ENCODE measurements at places on chromosomes 4 and X.
A peak's percentile ranks its signal among the peaks of the same experiment; 100 is the strongest.

DNA sequence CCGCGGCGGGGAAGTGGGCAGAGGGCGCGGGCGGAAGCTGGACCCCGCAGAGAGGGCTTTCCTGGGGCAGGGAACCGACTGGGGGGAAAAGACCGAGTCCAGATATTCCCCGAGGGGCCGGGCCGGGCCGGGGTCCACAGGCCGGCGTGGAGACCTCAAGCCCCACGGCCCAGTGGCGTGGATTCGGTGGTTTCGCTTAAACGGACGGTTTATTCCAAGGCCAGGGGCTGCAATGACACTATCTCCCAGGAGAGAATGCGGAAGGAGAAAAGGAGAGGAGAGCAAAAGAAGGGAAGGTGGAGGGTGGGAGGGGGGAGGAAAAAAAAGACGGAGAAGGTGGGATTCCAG is 10.8 kb downstream of the ARX start:
- no peak for DNase-seq

GRCh38 chr4:40750461-40751258 is 905 bp downstream of the NSUN7 start:
- DNase-seq, result peak; percentile 54

DNA sequence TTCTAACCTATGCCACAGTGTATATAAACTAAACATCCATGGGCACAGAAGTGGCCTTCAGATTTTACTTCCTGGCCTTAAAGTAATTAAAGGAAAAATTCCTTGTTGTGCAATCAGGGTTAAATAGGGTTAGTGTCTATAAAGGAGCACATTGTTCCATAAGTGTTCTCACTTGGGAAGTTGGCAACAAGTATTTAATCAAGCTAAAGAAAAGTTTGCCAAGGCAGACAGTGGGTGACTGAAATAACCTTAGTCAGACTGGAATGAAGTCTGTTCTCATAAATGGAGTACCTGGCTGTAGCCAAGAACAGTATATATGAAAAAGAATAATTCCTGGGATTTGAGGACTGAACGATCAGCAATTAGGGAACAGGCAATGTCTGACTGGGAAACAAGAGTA is 213.6 kb downstream of the HTR2C start:
- DNase-seq, result no peak

DNA sequence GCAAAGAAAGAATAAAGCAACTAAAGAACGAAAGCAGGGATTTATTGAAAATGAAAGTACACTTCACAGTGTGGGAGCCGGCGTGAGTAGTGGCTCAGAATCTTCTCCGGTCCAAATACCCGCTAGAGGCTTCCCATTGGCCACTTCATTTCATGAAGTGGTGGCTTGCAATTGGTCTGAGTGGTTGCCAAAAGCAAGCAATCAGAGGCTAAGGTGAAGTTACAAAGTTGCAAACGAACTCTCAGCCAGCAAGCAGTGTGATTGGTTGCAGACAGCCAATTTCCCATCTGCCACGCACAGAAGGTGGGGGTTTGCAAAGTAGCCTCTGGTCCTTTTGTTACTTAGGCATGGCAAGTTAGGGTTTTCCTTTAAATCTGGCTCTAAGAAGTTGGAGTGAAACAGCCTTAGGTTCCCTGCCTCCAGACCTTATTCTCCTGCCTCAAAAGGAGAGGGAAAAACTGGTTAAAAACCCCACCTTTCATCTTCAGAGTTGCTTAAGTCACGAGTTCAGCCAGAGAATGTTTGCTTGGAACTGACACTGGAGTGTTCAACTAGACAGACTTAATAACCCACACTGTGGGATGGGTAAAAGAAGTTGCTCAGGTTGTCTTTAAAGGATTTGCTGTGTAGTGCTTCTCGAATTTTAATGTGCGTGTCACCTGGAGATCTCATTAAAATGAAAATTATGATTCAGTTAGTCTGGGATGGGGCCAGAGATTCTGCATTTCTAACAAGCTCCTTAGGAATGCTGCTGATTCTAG is 6.9 kb upstream of the CLOCK start:
- peak; percentile 54 for DNase-seq

DNA sequence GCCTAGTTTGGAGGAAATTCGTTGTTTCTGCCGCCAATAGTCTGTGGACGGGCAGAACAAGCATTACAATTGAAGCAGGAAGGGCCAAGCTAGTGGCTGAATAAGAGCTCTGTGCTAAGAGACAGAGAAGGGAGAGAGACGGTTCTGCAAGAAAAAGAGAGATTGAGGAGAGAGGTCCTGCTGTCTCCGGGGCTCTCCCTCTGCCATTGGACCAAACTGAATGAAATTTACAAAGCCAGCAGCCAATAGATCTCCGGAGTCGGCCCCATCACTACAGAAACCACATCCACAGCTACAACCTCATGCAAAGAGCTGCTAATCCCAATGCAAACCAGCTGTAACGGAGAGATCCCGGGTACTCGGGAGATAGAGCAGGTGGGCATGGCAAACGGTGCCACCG is at the start of gene NLGN4X:
Gene NLGN4X (minus strand): TSS at position 148 of the 400 bp plus-strand sequence. CDS start 77,401 bp downstream, outside the sequence.
- peak; percentile 20 for DNase-seq

DNA sequence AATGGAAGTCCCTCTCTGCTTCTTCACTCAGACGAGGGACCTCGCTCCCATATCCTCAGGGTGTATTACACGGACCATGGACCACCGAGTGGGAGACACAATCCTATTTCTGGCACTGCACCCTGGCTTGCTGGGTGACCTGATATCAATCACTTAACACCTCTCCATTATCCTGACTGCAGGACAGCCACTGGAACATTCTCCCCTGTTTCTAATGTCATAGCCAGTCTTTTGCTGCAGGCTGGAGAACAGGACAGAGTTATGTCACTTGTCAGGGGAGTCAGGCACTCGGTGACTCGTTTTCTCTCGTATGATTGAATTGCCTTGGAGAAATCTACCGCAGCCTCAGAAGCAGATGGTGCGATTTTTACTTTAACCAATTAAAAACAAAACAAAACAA is 219.1 kb upstream of the IGFBP7 start:
- no peak for DNase-seq

DNA sequence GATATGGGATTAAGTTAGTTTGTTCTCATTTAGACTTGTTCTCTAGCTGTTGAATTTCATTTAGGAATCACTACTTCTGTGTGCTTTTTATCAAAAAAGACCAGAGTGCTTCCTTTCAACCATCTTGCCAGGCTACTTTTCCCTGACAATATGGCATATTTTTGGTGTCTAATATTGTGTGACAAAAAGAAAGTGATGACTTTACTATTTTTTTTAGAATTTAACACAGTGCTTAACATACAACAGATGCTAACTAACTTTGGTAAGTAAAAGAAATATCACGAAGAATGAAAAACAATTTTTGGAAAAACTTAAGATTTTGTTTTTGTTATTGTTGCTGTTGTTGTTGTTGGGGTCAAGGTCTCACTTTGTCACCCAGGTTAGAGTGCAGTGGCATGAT is 462.2 kb upstream of the PABPC4L start:
- no peak for DNase-seq

GRCh38 chrX:68937581-68937980 is 108.8 kb downstream of the EFNB1 start:
- no peak for DNase-seq
